Peyer's patch (tissue), 4 donors: ENCODE measurements at places on chromosomes 1 and 21. TPM values are rescaled to one million over a fixed set of nuclear protein-coding genes. Genes with fewer than 3 reads are reported as not detected.

DNA sequence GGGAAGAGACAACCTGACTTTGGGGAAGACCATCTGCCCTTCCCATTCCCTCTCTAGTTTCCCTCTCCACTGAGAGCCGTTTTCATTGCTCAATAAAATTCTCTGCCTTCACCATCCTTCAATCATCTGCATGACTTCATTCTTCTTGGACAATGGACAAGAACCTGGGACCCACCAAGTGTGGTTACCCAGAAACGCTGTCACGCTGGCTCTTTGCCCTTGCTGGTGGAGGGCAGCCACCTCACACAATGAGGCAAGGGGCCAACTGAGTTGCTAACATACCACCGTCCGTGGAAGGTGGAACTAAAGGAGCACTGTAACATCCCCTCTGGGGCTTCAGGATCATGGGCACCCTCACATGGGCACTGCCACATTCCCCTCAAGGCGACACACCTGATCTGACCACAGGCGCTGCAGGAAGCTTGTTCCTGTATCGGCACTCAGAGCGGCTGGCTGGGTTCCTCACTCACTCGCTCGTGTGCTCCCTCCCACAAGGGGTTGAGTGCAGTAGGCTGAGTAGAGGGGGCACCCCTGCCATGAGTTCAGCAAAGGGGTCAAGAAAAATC is 652.4 kb downstream of the PLPP3 start:
- no peak for DNase-seq

DNA sequence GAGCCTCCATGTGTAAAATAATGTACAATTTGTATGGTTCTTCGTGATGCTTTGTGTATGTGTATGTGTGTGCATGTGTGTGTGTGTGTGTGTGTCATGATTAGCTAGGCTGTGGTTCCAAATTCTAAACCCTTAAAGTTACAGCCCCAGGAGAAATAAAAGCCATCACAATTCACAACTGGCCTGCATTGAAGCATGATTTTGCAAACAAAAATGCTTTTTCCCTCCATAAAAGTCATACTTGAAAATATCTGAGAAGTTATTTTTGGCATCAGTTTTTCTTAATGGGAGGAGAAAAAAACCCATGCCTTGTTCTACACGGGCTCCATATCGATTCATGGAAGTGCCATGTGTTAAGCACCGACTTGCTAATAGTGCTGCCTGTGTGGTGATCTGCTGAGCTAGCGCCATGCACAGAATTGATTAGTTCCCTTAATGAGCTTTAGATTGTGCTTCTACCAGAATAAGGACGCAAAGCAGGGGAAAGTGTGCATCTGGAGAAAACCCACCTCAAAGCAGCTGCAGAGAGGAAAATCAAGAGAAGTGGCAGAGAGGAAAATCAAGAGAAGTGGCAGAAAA is 207.3 kb downstream of the DSCAM start:
- no peak for DNase-seq

GRCh38 chr1:29123887-29124365 is at the start of gene TMEM200B:
TSS of gene TMEM200B (minus strand) at chr1:29123903. CDS start at chr1:29121828, 2,075 bp downstream.
- DNase-seq: peak; percentile 50

Gene CELA3B
- not detected for total RNA-seq

Gene AMY1A
- not detected for total RNA-seq

DNA sequence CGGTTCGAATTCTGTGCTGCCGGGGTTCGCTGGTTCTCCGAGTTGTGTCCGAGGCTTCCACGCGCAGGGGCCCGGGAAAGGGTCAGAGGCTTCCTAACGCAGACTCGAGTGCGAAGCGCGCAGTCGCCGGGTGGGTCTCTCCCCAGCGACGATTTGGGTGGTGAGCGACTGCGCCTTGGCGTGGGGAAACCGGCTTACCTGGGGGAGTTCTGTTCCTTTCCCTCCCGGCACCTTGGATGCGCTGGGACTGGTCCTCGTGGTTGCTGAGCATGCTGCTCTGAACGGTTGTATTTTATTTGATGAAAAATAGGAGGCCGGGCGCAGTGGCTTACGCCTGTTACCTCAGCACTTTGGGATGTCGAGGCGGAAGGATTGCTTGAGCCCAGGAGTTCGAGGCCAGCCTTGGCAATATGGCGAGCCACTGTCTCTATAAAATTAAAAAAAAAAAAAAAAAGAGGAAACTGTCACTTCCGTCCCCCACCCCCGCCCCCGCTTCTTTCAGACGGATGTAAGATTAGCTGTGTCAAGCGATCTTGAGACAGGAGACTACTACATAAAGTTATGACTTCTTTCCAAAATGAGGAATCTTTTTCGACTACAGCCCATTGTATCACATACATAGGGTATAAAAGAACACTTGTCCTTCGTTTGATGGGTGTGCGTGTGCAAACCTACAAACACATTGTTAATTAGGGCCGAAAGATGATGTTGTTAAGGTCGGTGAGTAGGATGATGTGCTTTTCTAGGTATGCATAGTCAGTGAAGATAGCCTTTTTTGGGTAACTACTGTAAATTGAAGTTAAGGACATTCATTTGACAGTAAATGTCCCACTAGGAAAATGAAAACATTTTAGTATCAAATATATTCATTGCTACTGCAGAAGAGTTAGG is at the start of gene CCDC18:
Gene CCDC18 (plus strand): TSS at position 2 of the 891 bp plus-strand sequence. CDS start 2,638 bp downstream, outside the sequence.
- peak; percentile 72 for DNase-seq

DNA sequence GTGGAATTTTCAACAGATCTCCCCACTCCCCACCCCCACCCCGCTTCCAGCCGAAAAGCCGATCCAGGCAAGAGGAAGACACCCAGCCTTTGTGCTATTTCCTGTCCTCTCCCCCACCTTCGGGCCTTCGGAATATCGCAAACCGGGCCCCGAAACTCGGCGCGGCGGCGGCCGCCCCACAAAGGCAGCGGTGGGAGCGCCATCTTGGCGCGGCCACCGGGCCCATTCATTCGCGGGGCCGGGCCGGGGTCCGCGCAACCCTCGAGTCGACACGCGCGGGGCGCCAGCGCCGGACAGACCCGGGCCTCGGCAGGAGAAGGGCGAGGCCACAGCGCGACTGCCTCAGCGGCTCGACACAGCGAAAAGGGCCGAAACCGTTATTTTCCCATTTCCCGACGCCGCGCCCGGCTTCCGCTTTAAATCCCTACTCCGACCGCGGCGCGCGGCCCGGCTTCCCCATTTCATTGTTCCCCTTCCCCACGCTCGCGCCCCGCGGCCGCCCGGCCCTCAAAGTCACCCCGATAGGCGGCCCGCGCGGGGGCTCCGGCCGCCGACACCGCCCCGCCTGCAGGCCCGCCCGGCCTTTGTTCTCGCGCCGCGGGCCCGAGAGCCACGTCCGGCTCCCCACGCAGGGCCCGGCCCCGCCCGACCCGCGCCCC is 911 bp downstream of the GNB1 start:
- DNase-seq: peak; percentile 73

DNA sequence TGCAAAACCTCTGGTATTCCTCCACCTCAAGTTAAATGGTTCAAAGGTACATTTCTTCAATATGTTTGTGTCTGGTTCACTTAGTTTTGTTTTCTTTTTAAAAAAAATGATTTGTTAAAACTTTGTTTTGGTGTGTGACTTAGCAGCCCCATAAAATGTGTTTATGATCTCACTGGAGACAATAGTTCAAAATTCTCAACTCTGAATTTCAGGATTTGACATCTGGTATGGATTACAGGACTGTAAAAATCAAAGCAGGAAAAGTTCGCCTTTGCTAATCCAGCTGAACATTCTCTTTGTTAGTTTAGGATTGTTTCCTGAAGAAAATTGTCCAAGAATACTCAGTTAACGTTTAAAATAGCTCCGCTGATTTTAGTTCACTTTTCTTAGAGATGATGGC is 231.7 kb downstream of the HMCN1 start:
- no peak for DNase-seq

Gene TENT5C
- total RNA-seq: 12.1 TPM

Gene OR2G3
- total RNA-seq: not detected

Gene JAM2
- total RNA-seq: 6.8 TPM

GRCh38 chr1:226661965-226662364 is 77.1 kb downstream of the ITPKB start:
- DNase-seq: no peak

GRCh38 chr1:214029796-214030195 is 42.0 kb downstream of the PROX1 start:
- no peak for DNase-seq

Gene PGLYRP3
- total RNA-seq: not detected

DNA sequence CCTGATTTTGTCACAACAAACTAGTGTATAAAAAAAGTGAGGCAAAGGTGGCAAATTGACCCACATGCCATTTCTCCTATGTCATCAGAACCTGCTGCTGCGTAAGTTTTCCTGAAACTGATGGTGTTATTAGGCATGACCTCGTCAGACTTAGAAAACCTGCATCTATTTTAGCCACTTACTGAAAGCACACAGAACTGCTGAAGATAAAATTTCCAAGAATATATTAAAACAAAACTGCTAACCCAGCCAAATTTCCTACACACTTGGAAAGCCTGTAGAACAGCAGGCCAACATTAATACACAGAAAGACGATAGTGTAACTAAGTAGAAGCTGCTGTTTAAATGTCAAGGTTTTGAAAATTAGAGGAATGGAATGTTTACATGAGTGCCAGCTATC is 674.5 kb upstream of the CXADR start:
- DNase-seq: no peak

Gene FCGR1A
- not detected for total RNA-seq

Gene CHD1L
- total RNA-seq: 33.3 TPM

DNA sequence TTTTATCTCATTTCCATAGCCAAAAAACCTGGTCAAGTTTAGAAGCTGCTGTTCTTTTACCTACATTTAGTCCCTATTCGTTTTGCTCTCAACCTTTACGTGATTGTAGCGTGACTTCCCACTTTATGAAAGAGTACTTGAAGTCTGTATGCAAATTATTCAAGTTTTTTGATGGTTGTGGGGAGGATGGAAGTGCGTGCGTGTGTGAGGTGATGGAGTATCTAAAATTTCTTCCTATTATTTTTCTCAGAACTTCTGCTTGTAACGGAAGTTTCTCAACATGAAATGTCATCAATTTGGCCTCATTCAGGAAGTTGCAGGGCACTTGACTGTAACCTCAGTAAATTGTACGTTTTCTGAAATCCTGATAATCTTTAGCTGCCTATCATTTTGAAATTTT is 64.0 kb downstream of the SAMSN1 start:
- DNase-seq: no peak

- DNase-seq: no peak
Measured at GRCh38 chr1:161791904-161792655, 26.0 kb downstream of the ATF6 start.

Gene INSRR
- not detected for total RNA-seq

DNA sequence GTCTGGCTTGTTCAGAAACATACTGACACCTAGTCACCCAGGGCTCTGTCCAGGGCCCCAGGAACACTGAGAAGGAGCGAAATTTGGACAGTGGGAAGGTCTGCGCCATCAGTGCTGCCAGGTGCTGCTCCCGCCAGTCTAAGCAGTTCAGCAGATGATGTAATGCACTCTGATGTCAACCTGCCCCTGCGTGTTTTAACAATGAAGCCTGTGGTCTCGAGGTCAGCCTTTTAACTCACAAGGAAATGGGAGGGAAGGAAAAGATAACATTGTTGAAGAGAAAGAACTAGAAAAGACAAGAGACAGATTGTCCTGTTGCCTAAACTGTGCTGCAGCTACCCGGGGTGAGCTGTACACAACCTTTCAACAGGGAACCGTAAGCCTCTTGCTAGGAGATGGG is 126.6 kb upstream of the IFFO2 start:
- no peak for DNase-seq

GRCh38 chr1:157310401-157310800 is 172.2 kb upstream of the ETV3 start:
- DNase-seq: no peak

- DNase-seq: peak; percentile 34
Measured at GRCh38 chr1:36560621-36561360, 78.1 kb upstream of the CSF3R start.

DNA sequence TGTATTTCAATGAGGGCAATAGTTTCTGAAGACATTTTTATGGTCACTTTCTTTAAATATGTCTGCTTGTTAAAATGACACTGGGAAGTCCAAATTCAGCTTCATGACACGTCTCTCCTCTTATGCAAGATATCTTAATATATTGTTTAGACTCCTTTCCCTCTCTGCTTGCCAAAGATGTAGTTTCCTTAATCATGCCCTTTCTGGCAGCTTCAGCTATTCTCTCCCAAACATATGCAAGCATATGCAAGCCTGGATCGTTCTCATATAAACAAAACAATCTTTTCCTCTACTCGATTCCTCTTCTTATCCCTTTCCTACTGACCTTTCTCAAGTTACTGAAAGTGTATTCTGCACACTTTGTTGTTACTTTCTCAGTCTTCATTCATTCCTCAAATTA is 372.2 kb downstream of the PTBP2 start:
- no peak for DNase-seq

DNA sequence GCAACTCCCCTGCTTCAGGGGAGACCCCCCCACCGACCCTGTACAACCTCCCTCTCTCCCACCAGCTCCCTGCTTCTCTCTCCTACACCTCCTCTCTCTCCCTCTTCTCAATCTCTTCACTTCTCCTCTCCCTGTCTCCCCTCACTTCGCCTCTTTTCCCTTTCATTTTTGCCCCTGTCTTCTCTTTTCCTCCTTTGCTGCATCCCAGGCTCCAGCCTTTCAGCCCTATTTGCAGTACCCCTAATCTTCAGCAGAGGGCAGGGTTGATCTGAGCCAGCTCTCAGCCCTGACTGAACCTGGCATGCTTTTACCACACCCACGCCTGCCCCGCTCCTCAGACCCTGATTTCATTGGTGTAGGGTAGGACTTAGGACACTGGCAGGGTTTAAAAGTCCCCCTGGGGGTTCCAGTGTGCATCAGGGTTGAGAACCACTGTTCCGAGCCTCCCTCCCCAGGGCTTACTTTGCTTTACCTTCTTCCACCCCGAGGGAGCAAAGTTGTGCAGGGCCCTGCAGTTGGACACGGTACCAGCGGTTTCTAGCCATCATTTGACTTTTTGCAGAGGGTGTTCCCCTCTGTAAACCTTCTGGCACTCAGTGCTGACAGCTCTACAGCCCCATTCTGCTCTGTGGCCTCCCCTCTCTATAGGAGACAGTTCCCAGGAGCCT is 67.3 kb upstream of the CNTN2 start:
- peak; percentile 34 for DNase-seq

Gene KCNC4
- total RNA-seq: 18.0 TPM

- DNase-seq: no peak
Measured at GRCh38 chr1:84246213-84246612, 55.3 kb upstream of the SAMD13 start.

DNA sequence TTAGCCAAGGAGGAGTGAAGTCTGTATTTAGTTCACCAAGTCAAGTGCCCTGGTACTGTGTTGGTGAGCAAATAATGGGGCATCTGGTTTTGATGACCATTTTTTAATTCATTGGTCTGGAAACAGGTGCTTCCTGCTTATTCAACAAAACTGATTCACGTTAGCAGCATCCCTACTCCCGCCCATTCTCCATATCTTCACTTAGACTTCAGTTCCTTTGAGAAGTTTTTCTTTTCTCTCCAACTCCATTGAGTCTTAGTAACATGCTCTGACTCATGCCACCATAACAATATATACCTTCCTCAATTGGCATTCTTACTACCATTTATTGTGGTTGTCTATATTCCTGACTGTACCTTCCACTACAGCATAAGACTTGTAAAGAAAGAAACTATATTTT is 468.9 kb downstream of the DPYD start:
- no peak for DNase-seq

Gene TTC22
- 120 TPM for total RNA-seq
